ENCODE measurements at places on chromosomes 13 and 19.

DNA sequence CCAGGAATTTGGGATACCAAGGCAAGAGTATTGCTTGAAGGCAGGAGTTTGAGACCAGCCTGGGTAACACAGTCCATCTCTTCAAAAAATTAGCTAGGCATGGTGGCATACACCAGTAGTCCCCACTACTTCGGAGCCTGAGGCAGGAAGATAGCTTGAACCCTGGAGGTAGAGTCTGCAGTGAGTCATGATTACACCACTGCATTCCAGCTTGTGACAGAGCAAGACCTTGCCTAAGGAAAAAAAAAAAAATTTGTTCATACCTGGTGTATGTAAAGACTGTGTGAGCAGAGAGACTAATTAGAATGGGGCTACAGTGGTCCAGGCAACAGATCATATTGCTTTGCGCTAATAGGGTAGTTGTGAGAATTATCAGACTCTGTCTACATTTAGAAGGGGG, 778.3 kb upstream of the PCDH20 start:
- H3K27me3 ChIP-seq, result no peaks in the 10 kb centered on the region
- no peak overlapping the region for H3K4me3 ChIP-seq
- H3K27ac ChIP-seq, result no peak overlapping the region
- no peaks in the 10 kb centered on the region for H3K36me3 ChIP-seq
- DNase-seq, result no peak

DNA sequence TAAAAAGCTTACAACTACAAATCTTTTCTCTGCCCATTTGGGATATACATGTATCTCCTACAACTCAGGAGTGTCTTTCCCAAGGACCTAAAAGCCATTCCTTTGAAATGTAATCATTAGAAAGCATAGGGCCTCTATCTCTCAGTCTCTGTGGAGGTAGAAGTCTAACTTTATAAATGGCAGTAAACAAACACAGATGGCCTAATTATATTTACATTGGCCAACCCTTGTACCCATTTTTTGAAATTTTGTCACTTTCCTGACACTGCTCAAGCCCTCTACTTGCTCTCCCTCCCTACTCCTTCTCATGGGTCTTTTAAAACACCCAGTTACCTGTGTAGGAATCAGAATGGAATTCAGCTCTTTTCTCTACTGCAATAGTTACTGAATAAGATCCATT, 24.8 kb downstream of the RNF6 start:
- no peak for DNase-seq
- H3K4me1 ChIP-seq, result no peaks in the 10 kb centered on the region
- H3K4me3 ChIP-seq, result no peak overlapping the region
- H3K27me3 ChIP-seq, result no peaks in the 10 kb centered on the region

DNA sequence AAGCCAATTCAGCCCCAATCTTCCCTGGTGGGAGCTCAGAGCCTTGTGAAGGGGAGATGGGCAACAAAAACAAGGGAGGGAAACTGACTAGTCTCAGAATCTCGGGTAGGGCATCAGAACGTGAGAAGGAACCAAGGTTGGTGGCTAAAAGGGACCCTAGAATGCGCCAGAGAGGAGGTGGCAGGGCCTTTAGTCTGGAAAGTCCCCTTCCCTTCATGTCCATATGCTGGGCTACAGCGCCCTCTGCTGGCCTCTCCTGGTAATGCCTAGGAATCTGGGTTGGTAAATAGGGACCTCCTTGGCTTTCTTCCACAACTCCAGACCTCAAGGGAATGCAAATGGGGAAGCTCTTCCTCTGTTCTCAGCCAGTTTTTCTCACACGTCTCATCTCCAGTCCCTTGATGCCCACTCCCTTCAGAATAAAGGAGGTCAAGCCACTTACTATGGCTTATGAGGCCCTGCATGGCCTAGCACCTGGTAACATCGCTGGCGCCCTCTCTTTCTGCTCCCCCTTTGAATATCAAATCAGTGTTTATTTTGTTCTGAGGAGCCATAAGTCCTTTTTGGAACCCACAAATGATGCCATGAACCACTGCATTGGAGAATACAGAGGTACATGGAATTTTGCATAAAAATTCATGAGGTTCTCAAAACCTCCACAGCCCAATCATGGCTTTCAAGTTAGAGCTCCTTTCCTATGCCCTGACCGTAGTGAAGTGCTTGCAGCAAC, 1.4 kb upstream of the CCDC97 start:
- H3K27me3 ChIP-seq, result no peaks in the 10 kb centered on the region
- H3K4me3 ChIP-seq, result peak overlapping the region; percentile 100
- H3K27ac ChIP-seq, result peak overlapping the region; percentile 96
- H3K4me1 ChIP-seq, result peaks cover 34% of the 10 kb centered on the region
- H3K36me3 ChIP-seq, result peaks cover 14% of the 10 kb centered on the region

GRCh38 chr19:51294211-51294976, 17.1 kb upstream of the IGLON5 start:
- no peak for DNase-seq
- no peaks in the 10 kb centered on the region for H3K36me3 ChIP-seq
- peaks cover 13% of the 10 kb centered on the region for H3K27me3 ChIP-seq
- no peaks in the 10 kb centered on the region for H3K4me1 ChIP-seq
- no peak overlapping the region for H3K27ac ChIP-seq

GRCh38 chr19:41870401-41870873, 6.6 kb upstream of the CD79A start:
- peak overlapping the region; percentile 78 for H3K27ac ChIP-seq
- H3K4me1 ChIP-seq, result peaks cover 10% of the 10 kb centered on the region
- H3K4me3 ChIP-seq, result peak overlapping the region; percentile 11

- H3K27ac ChIP-seq, result no peak overlapping the region
- no peak overlapping the region for H3K4me3 ChIP-seq
- H3K36me3 ChIP-seq, result peaks cover 4% of the 10 kb centered on the region
- H3K4me1 ChIP-seq, result peaks cover 3% of the 10 kb centered on the region
- no peak for DNase-seq
- no peaks in the 10 kb centered on the region for H3K27me3 ChIP-seq
These were observed 198.8 kb downstream of the GPC6 start for GRCh38 chr13:93425411-93425810.

DNA sequence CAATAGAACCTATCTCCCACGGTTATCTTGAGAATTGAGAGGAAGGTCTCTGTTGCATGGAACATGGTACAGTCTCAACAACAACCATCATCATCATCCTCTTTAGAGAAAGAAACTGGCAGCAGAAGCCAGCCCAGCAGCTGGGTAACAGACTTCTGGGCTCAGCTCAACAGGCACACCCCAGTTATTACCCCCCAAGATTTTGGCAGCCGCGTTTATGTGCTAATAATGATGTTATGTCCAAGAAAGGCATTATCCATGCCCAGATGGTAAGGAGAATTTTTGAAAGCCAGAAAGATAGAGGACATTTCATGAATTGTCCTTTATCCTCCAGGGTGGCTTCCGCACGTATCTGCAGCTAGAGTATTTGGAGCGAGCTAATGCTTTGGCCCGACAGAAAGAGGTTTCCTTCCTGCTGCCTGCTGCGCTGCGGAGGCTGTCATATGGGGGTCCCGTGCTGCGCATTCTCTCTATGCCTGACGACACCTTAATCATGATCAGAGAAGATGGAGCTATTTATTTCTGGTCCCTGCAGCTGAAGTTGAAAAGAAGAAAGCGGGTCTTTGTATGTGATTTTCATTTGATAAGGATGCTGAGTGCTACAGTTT, 89.9 kb downstream of the TEX26 start:
- no peaks in the 10 kb centered on the region for H3K36me3 ChIP-seq
- DNase-seq, result no peak
- peaks cover 7% of the 10 kb centered on the region for H3K27me3 ChIP-seq
- no peak overlapping the region for H3K27ac ChIP-seq

DNA sequence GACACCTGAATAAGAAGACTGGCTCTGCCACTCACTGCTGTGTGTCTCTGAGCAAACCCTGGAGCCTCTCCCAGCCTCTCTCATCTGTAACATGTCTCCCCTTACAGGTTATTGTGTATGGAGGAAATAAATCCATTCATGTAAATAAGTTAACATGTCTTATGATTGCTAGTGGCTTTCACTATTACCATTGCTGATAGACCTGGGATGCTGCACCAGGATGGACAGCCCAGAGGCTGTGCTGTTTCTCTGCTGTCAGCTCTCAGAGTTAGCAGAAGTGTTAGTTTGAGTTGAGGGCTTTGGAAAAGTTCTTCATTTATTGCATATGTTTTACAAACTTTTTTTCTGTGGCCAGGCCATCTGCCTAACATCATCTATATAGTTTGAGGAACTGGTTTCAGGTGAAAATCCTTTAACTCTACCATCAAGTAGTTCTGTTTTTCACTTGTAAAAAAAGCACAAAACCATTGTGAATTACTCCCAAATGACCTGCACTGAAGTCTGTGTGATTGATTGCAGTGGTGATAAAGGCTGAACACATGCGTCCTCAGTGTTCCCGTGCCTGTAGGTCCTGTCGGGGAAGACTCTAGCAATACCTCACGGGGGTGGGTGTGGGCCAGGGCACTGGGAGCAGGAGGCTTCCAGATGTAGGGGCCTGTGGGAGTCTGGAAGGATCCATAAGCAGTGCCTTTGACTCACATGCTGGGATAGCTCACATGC, 24.6 kb downstream of the MPHOSPH8 start:
- H3K36me3 ChIP-seq, result peaks cover 26% of the 10 kb centered on the region
- DNase-seq, result no peak
- peak overlapping the region; percentile 67 for H3K27ac ChIP-seq
- H3K27me3 ChIP-seq, result no peaks in the 10 kb centered on the region

DNA sequence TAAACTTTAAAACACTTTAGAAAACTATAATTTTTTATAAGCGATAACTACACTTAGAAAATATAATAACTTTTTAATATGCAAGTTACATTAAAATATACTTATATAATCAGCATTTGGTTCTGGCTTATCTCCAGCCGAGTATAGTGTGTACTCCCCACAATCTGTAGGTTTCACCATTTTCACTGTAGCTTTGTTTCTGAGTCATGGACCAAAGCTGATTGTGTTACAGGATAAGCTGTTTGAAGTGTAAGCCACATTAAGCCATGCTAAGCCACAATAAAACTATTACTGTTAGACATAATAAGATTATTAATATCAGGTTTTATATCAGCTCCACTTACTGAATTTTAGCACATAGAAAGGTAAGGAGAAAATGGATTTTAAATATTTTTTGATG, 43.8 kb downstream of the CCDC122 start:
- no peaks in the 10 kb centered on the region for H3K36me3 ChIP-seq
- DNase-seq, result no peak
- no peaks in the 10 kb centered on the region for H3K27me3 ChIP-seq
- no peak overlapping the region for H3K27ac ChIP-seq
- H3K4me3 ChIP-seq, result no peak overlapping the region
- no peaks in the 10 kb centered on the region for H3K4me1 ChIP-seq

DNA sequence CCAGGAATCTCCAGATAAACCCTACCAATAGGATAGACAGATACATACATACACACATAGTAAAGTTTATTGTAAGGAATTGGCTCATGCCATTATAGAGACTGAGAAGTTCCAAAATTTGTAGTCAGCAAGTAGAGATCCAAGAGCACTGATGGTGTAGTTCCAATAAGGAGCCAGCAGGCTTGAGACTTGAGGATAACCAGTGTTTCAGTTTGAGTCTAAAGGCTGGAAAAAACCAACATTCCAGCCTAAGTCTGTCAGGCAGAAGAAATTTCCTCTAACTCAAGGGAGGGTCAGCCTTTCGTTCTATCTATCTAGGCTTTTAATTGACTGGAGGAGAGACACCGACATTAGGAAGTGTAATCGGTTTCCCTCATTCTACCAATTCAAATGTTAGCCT, 110.2 kb upstream of the TSHZ3 start:
- DNase-seq, result no peak
- H3K4me3 ChIP-seq, result no peak overlapping the region
- no peaks in the 10 kb centered on the region for H3K27me3 ChIP-seq
- H3K36me3 ChIP-seq, result no peaks in the 10 kb centered on the region

GRCh38 chr13:76461999-76462398, 424.2 kb downstream of the KCTD12 start:
- H3K27ac ChIP-seq, result no peak overlapping the region
- DNase-seq, result no peak
- H3K4me1 ChIP-seq, result peaks cover 17% of the 10 kb centered on the region
- no peaks in the 10 kb centered on the region for H3K27me3 ChIP-seq
- no peak overlapping the region for H3K4me3 ChIP-seq

DNA sequence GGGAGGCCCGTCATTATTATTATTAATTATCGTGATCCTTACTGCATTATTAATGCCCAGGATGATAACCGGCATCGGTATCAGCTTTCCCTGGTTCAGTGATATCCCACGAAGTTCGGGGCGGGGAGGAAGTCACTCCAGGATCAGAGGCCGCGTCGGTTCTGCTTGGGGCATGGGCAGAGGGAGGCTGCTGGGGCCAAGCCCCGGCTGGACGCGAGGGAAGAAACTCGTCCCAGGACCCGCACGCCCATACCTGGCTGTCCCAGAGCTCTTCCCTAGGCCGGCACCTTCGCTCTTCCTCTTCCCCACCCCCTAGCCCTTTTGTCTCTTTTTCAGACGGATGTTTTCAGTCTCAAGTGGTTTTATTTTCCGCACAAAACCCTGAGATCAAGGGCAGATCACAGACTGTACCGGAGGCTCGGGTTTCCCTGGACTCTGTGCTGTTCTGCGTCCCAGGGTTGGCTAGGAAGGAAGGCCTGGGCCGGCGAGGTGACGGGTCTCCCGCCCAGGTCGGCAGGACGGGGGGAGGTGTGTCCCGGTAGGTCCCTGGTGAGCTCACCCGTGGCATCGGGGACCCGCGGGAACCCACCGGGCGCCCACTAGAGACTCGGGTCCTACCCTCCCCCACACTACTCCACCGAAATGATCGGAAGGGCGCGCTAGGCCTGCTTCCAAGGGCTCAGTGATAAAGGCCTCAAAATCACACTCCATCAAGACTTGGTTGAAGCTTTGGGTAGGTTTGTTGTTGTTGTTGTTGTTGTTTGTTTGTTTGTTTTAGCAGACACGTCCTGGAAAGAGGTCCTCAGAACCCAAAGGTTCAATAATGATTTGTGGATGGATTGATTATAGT, 7.9 kb downstream of the ZIC2 start:
- peaks cover 15% of the 10 kb centered on the region for H3K4me1 ChIP-seq
- peak overlapping the region; percentile 66 for H3K27ac ChIP-seq
- peaks cover 94% of the 10 kb centered on the region for H3K27me3 ChIP-seq
- DNase-seq, result no peak

DNA sequence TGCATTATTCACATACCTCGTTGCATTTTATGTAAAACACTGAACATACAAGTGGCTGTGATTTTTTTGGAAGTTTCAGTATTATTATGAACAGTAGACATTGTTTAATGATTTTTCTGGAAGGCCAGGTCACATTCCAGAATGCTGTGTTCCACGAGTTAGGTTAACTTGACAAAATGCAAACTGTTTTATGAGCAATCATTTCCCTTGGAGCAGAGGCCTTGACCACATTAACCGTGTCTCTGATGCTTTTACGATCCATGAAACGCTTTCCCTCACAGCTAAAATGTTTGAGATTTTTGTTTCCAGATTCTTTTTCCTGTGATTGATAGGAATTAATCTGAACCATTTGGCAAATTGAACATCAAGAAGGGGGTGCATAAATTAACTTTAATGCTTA, 57.8 kb downstream of the MBNL2 start:
- peak overlapping the region; percentile 86 for H3K27ac ChIP-seq
- DNase-seq, result no peak
- H3K27me3 ChIP-seq, result no peaks in the 10 kb centered on the region

GRCh38 chr13:47184321-47184720, 287.5 kb upstream of the HTR2A start:
- no peak overlapping the region for H3K27ac ChIP-seq
- H3K27me3 ChIP-seq, result no peaks in the 10 kb centered on the region
- H3K4me3 ChIP-seq, result no peak overlapping the region

Measured in type B pancreatic cell (in vitro differentiated cells).